SHP77 treated with DMSO at 0.1 percent for 48 hours (cell line): ENCODE measurements at places on chromosomes 7 and 10.
A peak's percentile ranks its signal among the peaks of the same experiment; 100 is the strongest.

GRCh38 chr10:79079490-79080355 lies 11.0 kb downstream of the ZMIZ1 start:
- no peak for DNase-seq

GRCh38 chr10:62027841-62028501 lies 126.5 kb downstream of the ARID5B start:
- DNase-seq, result no peak

GRCh38 chr10:21602313-21602712 lies 68.3 kb downstream of the MLLT10 start:
- no peak for DNase-seq

- DNase-seq, result no peak
These were observed 428.4 kb upstream of the IGFBP3 start for GRCh38 chr7:46349490-46349889.

GRCh38 chr7:70997261-70997660 lies 134.7 kb upstream of the GALNT17 start:
- no peak for DNase-seq

DNA sequence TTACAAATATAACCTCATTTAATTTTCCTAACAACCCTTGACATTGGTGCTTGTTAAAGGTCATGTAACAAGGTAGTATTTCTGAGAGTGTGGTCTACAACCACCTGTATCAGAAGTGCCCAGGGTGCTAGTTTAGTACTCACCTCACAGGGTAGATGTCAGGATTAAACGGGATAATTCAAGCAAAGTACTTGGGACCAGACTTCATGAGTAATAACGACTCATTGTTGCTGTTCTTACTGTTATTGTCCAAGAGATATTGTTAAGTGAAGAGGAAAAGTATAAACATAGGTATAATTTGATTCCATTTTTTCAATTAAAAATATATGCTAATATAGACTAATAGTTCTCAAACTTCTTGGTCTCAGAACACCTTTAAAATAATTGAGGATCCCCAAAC lies 179.3 kb downstream of the WNT2 start:
- no peak for DNase-seq

DNA sequence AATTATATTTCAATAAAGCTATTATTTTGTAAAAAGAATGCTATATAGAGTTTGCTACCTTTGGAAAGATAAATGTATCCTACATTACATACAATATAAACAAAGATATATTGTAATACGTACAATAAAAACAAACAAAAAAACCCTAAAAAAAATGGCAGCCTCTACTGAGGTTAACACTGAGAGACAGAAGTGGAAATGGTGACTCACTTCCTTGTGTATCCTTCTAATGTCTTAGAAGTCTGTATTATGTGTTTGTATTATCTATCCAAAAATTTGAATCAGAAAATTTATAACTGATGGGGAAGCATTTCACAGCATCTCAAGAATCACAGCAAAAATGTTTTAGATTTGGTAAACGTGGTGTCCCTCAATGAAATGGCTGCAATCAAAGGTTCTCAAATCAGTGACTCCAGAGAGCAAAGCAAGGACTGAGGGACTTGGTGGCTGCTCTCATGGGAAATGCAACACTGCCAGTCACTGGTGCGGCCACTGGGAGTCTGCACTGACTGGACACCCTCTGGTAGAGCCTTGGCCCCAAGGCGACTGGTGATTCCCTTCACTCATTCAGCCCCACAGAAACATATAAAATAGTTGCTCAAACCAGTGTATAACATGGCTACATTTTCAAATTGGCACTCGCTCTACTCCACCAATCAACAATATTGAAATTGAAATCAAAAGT lies 53.8 kb downstream of the PANK1 start:
- no peak for DNase-seq

GRCh38 chr7:158422196-158422886 lies 165.3 kb downstream of the PTPRN2 start:
- no peak for DNase-seq

- no peak for DNase-seq
These were observed 27.3 kb upstream of the CALD1 start for GRCh38 chr7:134752006-134752760.

DNA sequence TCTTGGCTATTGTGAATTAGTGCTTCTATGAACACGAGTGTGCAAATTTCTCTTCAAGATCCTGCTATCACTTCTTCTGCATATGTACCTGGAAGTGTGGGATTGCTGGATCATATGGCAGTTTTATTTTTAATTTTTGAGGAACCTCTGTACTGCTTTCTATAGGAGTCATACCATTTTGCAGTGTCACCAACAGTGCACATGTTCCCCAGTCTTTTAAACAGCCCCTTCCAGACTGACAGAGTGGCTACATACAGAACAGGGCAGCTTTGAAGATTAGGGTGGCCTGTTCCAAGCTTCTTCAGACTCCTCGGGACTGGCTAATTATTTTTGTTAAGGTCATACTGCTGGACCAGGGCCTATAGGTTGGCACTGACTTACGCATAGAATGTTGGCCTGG lies 82.9 kb downstream of the AUTS2 start:
- DNase-seq, result no peak

- DNase-seq, result no peak
These were observed 2.8 kb downstream of the HTRA1 start for GRCh38 chr10:122464250-122464510.

DNA sequence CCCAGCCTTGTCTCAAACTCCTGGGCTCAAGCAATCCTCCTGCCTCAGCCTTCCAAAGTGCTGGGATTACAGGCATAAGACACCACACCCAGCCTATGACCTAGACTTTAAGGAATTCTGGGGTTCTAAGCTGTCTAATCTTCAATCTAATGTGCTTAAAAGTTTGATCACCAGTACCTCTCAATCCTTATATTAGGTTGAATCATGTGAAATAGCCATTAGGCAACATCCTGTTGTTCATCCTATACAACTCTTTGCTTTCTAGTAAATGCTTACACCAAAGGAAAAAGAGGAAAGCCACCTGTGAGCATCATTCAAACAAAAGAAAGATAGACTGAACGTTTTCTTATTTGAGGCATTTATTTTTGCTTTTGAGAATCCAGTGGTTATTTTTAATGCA lies 56.0 kb downstream of the ATOH7 start:
- no peak for DNase-seq

DNA sequence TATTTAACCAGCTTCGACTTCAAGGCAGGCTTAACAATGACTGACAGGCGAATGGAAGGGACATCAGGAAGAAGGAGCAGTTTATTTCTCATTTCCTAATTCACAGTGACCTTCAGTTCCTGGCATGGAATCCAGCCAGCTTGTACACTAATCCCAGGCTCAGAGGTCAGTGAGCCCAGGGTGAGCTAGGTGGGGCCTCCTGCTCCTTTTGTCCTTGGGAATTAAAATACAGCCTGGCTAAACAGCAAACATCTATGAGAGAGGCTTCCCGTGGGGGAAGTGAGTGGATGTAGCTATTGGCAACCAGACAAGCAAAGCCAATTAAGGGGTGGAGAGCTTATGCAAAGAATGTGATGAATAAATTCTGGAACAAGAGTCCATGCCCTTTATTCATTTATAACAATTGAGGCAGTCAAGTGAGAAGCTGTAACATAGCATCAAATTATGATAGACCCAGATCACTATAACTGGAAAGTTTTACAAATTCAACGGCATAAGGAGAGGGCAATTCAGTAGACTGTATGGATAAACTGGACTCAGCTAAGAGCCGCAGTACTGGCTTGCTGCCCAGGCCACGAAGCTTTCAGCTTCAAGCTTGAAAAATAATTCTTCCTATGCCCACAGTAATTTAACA lies 57.1 kb downstream of the STK17A start:
- peak; percentile 83 for DNase-seq

DNA sequence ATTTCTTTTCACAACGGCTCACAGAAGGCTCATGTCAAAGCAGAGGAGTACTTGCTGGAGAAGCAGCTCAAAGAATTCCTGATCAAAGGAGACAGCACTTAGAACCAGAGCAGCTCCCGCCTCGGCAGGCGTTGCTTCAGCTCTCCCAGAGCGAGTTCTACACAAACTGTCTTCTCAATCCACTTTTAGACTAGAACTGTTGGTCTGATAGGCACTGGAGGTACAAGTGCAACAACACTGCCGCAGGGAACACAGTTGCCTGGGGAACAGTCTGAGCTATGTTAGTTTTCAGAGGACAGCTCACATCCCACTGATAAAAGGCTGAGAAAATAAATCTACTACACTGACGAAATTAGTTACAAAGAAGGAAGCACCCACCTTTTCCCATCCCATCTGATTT lies 35.4 kb downstream of the CYTH3 start:
- no peak for DNase-seq

DNA sequence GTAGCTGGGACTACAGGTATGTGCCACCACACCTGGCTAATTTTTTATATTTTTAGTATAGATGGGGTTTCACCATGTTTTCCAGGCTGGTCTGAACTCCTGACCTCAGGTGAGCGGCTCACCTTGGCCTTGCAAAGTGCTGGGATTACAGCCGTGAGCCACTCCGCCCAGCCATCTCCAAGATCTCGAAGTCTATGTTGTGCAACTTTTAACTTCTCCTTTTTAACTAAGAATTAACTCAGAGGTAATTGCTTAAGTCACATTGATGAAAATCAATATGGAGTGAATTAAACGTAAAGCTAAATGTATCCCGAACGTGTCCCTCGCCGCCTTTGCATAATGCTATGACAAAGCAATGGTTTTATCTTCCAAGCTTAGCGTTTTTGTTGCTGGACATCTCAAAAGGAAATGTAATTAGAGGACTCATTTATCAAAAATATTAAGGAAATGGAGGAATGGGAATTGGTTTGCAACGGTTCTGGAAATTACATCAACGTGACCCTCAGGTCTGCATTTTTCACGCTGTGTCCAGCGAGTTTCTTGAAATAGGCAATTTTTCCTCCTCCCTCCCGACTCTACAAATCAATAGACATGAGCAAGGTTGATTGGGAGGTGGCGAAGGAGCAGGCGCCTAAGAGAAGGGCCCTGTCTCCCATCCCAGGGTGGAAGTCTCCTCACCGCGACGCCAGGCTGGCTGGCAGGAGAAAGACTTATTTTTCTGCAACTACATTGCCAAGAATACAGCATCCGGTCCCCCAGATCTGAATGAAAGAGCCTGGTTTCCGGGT lies 89.8 kb downstream of the TMEM130 start:
- no peak for DNase-seq

- no peak for DNase-seq
These were observed 68.0 kb upstream of the EEPD1 start for GRCh38 chr7:36085096-36085495.

DNA sequence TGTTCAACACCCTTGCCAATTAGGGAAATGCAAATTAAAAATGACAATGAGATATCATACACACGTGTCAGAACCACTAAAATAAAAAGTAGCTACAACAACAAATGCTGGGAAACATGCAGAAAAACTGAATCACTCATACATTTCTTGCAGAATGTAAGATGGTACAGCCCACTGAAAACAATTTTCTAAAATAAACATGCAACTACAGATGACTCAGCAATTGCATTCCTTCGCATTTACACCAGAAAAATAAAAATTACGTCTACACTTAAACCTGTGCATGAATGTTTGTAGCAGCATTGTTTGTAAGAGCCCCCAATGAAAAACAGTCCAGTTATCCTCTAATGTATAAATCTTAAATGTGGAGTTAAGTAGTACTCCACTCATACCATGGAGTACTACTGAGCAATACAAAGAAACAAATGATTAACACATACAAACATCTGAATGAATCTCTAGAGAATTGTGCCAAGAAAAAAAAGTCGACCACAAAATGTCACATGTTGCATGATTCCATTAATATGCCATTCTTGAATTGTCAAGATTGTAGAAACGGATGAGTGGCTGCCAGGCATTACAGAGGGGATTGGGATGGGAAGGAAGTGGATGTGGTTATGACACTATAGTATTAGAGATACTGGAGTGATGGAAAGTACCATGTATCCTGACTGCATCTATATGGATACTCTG lies 134.6 kb upstream of the NPSR1 start:
- no peak for DNase-seq

DNA sequence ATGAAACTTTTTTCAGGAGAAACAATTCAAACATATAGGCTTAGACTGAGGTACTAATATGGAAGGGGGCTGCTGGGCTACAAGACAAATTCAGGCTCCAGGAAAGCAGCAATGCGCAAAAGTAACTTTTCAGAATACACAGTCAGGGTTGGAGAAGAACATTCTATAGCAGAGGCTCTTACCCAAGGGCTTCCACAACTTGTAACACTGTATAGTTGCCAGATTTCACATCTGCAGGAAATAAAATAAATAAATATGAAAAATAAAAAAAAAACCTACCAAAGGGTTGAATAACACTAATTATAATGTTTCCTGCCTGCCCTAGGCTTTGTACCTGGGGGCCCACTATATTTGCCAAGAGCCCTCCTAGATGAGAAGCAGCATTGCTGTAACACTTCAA lies 14.3 kb downstream of the MMS19 start:
- no peak for DNase-seq

- DNase-seq, result peak; percentile 44
These were observed 18.7 kb downstream of the AKR1C1 start for GRCh38 chr10:4981722-4982471.

DNA sequence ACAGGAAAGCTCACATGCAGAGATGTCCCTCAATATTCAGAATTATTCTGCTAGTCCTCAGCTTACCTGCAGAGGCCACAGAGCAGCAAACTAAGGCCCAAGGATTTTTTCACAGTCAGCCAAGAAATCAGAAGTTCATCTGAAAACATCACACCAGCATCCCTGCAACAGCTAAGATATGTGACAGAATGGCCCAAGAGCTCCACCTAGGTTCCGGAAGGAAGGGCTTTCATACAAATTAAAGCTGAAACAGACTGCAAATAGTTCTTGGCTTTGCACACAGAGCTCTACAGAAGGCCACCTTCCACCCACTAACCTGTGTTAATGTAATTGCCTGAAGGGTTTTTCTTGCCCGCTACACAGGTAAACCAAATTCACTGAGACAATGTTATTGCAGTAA lies 438.8 kb upstream of the C7orf33 start:
- no peak for DNase-seq

- DNase-seq, result no peak
These were observed 1.6 kb downstream of the BAMBI start for GRCh38 chr10:28678687-28679457.

- no peak for DNase-seq
These were observed 65.7 kb downstream of the NXPH1 start for GRCh38 chr7:8499128-8499527.

DNA sequence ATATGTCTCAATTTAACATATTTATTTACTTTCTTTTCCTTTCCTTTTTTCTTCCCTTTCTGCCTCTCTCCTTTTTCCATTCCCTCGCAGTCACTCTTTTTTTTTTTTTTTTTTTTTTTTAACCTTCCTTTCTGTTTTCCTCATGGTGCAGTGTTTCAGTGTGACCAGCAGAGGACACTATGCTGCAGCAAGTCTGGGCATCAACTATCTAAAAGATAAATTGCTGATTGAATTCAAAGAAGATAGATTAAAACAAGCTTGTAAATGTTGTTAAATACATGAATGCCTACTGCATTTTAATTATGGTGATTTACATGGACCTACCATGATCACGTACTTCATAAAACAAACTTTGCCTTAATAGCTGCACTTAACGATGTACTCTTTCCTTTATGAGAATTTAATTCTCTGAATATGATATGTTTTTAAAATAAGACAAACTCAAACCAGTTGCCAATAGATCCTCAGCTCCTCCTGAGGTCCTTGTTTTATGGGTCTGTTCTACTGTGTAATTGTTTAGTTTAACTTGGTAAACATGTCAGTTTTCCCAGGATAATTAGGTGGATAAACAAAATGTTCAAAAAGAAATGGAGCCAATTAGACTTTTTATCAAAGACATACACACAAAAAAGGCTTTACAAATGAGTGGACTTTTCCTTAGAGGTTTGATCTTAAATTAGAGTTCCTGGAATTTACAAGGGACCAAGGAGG lies 101.0 kb upstream of the AGR3 start:
- DNase-seq, result peak; percentile 70
